ENCODE measurements at places on chromosomes 13 and 19.

DNA sequence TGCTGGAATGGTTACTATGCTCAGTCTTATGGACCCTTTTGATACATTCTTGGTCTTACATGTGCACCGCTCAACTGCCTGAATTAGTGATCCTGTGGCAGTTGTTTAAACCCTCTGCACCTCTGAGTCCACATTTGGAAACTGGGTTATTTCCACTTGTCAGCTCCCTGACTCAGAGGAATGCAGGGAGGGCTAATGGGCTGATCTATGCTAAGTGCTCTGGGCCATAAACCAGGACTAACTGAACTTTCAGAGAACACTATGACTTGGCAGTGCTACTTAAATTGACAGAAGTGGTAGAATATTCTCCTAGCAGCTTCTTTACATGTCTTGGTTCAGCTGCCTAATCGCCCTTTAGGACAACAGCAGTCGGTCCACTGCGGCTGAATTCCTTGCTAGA, 26.8 kb upstream of the MED4 start:
- peak; percentile 79 for DNase-seq

- no peak for DNase-seq
These were observed 288.9 kb downstream of the SHISA2 start for GRCh38 chr13:25762795-25763377.

DNA sequence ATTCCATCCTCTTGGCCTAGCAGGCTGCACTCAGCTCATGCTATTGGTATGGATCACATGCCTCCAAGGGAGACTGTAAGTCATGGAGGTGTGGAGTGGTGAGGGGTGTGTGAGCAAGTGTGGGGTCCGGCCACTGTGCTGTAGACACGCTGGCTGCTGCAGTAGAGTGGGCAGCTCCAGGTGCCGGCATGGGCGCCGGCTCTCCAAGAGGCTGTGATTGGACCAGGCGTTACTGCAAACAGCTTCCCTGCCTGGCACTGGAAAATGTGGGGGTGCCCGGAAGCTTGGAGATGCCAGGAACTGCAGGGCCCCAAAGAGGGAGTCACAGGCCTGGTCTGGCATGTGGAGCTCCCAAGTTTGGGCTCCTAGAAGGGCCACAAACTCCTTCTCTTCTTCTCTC, 245.7 kb downstream of the GPC6 start:
- no peak for DNase-seq

DNA sequence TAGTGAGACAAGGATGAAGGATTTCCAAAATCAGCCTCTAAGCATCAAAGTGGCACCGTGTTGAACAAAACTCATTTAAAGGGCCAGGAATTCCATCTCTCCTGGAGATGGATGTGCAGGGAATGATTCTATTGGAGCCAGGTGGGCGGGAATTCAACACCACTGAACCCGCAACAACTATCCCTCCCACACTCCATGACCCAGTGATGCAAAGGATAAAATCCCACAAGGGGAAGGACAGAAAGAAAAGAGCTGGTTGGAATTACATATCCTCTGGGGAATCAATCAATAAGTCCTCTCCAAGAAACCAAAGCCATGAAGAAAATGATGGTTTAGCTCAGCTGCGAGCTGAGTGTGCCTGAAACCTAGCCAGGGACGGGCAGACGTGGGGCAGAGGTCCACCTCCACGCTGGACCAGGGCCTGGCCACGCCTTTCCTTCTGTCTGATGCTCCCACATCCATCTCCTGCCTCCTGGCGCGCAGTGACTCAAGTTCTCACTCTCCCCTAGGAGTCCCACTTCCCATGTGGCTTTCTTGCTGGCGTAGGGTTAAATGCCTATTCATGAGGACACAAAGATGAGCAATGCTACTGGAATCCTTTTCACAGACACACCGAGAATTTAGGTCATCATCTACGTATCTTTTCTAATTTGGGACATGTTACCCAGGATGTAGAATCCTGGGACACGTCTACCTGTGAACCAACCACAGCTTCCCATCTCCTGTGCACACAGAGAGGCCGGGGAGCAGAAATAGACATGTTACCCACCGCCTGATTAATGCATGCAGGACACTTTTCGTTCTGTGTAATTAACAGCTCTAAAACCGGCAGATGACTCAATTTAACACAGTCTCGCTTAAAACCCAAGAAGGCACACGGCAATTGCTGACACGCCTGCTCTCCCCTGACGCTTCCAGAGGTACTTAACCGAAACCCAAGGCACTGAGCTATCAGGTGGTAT, 48.6 kb downstream of the PEPD start:
- DNase-seq: no peak

- DNase-seq: no peak
These were observed 93.8 kb downstream of the SLC7A1 start for GRCh38 chr13:29501674-29502073.

GRCh38 chr19:14545716-14546082, 16.3 kb downstream of the TECR start:
- no peak for DNase-seq

DNA sequence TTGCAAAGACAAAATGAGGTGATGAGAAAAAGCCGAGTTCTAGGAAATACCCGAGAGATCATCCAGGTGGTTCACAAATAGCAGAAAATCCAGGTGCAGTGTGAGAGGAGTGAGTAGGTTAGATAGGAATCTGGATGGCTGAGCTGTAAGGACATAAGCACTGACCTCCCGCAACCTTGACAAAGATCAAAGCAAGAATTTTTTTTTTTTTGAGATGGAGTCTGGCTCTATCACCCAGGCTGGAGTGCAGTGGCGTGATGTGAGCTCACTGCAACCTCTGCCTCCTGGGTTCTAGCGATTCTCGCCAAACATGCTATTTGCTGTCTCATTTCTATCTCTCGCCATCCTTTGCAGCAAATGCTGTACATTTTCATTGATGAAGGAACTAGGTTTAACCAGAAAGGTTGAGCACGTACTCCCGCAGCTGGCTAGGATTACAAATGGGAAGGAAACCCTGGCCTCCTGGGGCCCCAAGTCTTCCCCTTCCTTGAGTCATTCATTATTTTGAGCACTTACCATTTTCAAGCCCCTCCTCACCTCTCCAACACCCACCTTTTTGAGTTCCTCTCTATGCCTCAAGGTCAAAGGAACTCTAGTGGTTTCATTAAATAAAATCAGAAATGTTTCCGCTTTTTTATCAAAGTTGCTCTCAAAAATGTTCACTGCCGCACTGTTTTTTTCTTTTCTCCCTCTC, 38.8 kb downstream of the NLRP12 start:
- DNase-seq: no peak

- DNase-seq: no peak
These were observed 73.2 kb downstream of the ZNF536 start for GRCh38 chr19:30445385-30445784.

- DNase-seq: no peak
These were observed 93.2 kb downstream of the STK24 start for GRCh38 chr13:98483601-98484288.
